ENCODE measurements at places on chromosomes 13 and 19. TPM values are rescaled to one million over a fixed set of nuclear protein-coding genes. Genes with fewer than 3 reads are reported as not detected.

Gene FFAR3
- total RNA-seq, result not detected

Gene OR10H1
- total RNA-seq, result not detected

Gene FCER2
- not detected for total RNA-seq

Gene SERPINE3
- not detected for total RNA-seq

Gene GZMM
- total RNA-seq, result not detected

Gene TSEN34
- total RNA-seq, result 33.9 TPM

Gene RASIP1
- total RNA-seq, result 60.0 TPM
